CD4-positive, alpha-beta memory T cell (primary cell): ENCODE measurements at places on chromosomes 2 and 18. TPM values are rescaled to one million over a fixed set of nuclear protein-coding genes. Genes with fewer than 3 reads are reported as not detected.
A peak's percentile ranks its signal among the peaks of the same experiment; 100 is the strongest.

DNA sequence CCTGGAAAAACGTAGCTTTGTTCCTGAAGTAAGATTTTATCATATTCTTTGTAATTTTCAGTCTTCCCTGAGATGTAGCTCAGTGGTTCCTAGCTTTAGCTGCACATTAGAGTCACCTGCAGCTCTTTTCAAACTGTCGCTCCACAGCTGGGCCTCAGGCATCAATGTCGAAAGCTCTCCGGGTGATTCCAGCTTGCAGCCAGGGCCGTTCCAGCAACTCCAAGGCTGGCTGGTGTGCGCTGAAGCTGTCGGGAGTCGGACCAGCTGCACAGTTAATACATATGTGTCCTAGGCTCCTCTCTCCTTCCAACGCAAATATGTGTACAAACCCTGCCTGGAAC lies 609 bp upstream of the ZNF2 start:
- H3K27me3 ChIP-seq, result no peaks in the 10 kb centered on the region
- peak overlapping the region; percentile 89 for H3K27ac ChIP-seq
- no peak for DNase-seq
- no peaks in the 10 kb centered on the region for H3K36me3 ChIP-seq
- peak overlapping the region; percentile 88 for H3K4me3 ChIP-seq

DNA sequence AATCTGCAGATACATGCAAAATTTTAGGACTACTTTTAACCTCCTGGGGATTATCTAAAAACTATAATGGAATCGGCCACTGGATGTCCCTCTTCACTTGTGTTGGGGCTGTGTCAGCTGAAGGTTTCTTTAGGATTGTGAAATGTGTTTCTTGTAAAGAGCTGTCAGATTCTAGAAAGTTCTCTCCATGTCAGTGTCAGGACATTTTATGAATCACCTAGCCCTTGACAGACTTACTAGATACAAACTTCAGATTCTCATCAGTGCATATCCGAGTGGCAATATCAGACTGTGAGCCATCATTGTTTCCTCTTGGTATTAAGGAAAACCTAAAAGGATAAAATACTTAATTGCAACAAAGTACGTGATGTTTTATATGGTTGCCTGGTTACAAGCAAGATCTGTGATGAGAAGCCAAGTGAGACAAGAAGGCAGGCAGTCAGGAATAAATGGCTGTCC lies 107.3 kb downstream of the CPS1 start:
- no peak overlapping the region for H3K27ac ChIP-seq
- H3K4me1 ChIP-seq, result no peaks in the 10 kb centered on the region
- H3K27me3 ChIP-seq, result no peaks in the 10 kb centered on the region
- no peak for DNase-seq
- no peak overlapping the region for H3K4me3 ChIP-seq

- peak within 1 kb of the TSS; percentile 32 for H3K4me3 ChIP-seq
- H3K36me3 ChIP-seq, result no peaks in the 10 kb centered on the region
- H3K27me3 ChIP-seq, result peaks cover 11% of the 10 kb centered on the region
- H3K4me1 ChIP-seq, result peaks cover 12% of the 10 kb centered on the region
- no peak for DNase-seq
Observed at GRCh38 chr2:9205963-9206948, at the start of gene ASAP2. Gene ASAP2 (plus strand): TSS chr2:9206812. CDS start chr2:9207105, 293 bp downstream.

DNA sequence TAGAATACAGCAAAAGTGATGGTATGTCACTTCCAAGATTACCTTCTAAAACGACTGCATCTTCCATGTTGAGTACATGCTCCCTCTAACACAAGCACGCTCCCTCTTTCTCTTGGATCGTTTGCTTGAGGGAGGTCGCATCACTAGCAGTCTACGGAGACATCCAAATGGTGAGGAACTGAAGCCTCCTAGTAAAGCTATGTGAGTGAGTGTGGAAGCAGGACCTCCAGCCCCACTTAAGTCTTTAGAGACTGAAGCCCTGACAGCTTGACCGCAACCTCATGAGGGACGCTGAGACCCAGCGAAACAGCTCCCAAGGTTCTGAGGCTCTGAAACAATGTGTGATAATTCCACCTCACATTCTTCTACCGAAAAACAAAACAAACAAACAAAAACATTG lies 486.7 kb upstream of the GCFC2 start:
- no peak overlapping the region for H3K4me3 ChIP-seq
- no peak overlapping the region for H3K27ac ChIP-seq
- H3K4me1 ChIP-seq, result no peaks in the 10 kb centered on the region
- DNase-seq, result no peak

The MYO5B gene
- total RNA-seq, result not detected

GRCh38 chr2:179556425-179556824 lies 291.8 kb upstream of the SESTD1 start:
- no peaks in the 10 kb centered on the region for H3K4me1 ChIP-seq
- H3K27me3 ChIP-seq, result no peaks in the 10 kb centered on the region
- H3K4me3 ChIP-seq, result no peak overlapping the region

The TRPM8 gene
- not detected for total RNA-seq

GRCh38 chr2:181441670-181442069 lies 15.5 kb upstream of the ITGA4 start:
- no peaks in the 10 kb centered on the region for H3K27me3 ChIP-seq
- no peaks in the 10 kb centered on the region for H3K36me3 ChIP-seq
- H3K4me1 ChIP-seq, result peaks cover 10% of the 10 kb centered on the region
- DNase-seq, result no peak
- H3K27ac ChIP-seq, result no peak overlapping the region
